Stimulated activated CD4-positive, alpha-beta T cell treated with anti-CD3 and anti-CD28 coated beads, Interleukin-15, amount 100 ng/mL, for 1 hour (primary cell): ENCODE measurements at places on chromosomes 4 and X.

DNA sequence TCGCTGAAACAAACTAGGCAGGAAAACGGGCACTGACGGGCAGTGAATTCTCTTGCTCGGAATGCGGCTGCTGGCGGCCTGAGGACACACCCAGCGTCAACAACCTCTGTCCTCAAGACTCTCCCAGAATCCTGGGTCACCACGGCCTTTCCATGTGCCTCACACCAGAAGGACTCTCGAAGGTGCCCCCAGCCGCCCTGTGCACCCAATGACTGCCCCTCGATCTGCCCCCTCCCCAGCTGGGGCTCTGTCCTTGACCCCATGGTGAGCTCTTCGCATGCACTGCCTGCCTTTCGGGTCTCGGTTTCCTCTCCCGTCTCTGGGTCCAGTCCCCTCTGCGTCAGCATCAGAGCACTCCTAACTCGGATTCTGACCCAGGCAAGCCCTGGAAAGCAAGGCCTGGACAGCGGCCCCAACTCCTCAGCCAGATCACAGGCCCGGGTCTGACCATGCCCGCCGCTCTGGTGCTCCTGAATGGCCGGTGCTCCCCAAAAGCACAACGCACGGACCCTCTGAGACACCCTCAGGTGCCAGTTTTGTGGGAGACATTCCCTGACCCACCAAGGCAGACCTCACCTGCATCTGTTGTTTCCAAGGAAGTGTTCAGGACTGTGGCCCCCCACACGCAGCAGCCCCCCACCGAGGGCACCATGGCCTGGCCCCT, 56.0 kb downstream of the ACOX3 start:
- DNase-seq: no peak

- no peak for DNase-seq
Measured at GRCh38 chrX:6225911-6226595, 2.6 kb downstream of the NLGN4X start.

- no peak for DNase-seq
Measured at GRCh38 chr4:121030711-121031110, 41.6 kb downstream of the NDNF start.

- DNase-seq: no peak
Measured at GRCh38 chrX:111506826-111507225, 4.6 kb upstream of the SERTM2 start.

GRCh38 chr4:163534056-163534455, 39.6 kb downstream of the TMA16 start:
- no peak for DNase-seq

- DNase-seq: no peak
Measured at GRCh38 chr4:86921608-86922252, 13.1 kb upstream of the AFF1 start.

GRCh38 chr4:10619220-10619619, 65.3 kb downstream of the CLNK start:
- no peak for DNase-seq

DNA sequence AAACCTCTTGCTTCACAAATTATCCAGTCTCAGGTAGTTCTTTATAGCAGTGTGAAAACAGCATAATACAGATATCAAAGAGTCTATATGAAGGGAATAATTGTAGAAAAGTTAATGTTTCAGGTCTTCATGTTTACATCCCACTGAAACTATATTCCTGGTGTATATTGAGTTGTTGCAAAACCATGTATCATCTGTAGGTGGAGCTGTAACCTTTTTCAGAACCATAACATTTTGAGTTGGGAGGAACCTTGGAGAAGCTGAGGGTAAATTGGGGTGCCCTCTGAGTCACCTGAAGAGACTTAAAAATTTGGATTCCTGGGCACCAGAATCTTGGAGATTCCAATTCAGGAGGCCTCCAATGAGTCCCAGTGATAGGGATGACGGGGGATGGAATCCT, 51.9 kb upstream of the TAPT1 start:
- no peak for DNase-seq

DNA sequence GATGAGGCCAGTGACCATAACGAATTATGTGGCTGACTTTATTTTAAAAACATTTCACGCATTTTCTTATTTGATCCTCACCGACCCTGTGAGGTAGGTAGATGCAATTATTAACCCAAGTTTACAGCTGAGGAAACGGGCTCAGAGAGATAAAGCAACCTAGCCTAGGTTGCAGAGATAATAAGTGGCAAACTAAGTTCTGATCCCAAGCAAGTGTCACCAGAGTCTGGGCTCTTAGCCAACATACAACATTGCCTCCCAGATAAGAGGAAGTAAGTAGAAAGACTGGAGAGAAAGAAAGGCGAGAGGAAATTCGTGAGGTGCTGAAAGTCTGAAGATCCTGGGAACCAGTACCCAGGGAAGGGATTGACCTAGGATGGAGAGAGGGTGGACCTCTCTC, 77.4 kb upstream of the GPR50 start:
- DNase-seq: no peak

DNA sequence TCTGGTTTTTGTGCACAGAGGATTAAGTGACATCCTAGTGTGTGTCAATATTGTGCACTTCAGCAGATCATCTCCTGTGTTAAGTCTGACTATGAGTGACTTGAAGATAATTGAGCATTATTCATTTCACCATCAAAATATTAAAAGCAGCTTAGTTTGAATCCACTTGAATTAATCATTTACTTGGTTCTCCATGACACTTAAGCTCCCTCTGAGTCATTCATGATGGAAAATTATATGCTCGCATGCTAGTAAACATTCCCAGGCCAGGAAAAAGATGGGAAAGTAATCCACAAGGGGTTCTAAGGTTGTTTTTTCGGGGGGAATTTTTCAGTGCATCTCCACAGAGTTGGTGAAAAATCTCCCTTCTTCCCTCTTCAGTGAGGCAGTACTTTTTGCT, 97.2 kb upstream of the EOLA2 start:
- DNase-seq: no peak

GRCh38 chrX:17531500-17531899, 156.5 kb downstream of the NHS start:
- no peak for DNase-seq
